ENCODE measurements at places on chromosomes 1 and 21.

DNA sequence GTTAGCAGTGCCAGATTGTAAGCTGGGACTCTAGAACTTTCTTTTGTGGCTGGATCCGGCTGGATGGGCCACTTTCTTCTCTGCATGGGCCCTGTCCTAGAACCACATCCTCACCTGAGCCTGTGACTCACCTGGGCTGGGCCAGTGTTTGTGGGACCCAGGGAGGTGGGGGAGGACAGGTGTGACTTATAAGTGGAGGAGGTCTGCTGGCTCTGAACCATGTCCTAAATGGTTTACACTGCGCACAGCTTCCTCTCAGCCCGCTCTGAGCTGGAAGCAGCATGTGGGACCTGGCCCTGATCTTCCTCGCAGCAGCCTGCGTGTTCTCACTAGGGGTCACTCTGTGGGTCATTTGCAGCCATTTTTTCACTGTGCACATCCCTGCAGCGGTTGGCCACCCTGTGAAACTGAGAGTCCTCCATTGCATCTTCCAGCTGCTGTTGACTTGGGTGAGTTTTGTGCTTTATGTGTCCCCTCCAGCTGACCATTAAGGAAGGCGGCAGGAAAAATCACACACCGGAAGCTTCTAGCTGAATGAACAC lies at the start of gene AADACL3:
Gene AADACL3 (plus strand): TSS at position 215 of the 542 bp plus-strand sequence. CDS start 67 bp downstream, at position 282.
- no peak for DNase-seq

DNA sequence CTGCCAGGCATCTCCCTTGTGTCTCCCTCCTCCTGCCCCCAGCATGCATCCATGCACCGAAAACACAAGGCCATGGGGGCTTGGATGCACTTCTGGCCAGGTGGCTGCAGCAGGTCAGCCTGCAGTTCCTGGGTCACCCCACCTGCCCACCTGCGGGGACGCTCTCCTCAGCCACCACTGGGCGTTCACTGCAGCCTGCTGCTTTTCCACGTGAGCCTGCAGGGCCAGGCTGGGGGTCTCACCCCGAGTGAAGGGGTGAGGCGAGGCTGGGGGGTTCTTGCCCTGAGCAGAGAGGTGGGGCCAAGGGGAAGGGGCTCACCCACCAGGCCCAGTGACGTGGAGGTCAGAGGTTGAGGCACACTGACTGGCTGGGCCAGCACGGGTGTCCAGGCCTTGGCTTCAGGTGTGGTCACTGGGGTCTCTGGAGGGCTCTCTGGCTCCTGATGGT lies 64.6 kb downstream of the WNT9A start:
- no peak for DNase-seq

DNA sequence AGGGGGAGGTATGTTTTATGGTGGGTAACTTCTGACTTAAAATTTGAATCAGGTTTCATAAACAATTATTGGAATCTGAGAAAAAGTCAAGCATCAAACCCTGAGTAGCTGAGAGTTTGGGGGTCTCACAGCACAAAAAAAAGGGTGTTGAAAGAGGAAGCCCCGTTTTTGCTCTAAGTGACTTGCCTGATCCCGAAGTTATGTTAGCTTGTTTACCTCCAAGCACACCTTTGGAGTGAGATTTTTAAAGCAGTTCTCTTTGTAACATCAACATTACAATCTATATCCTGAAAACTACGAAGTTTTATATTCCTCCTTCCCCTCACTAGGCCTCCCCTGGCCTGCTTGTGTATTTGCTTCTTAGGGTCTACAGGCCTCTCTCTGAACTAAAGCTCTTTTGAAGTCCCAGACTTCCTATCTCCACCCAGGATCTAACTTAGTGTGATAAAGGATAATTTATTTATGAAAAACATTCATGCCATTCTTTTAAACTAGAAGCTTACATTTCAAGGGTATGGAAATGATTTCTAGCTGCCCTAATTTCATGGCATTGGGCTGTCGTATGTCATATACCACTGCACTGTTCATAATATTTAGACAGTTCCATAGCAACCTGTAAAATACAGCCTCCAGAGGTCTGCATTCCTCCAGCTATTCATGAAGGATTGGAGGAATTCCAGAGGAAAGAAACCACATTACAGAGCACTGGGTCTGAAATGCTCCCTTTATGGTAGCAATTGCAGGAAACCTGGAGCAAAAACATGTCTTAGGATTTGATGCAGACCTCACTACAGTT lies 36.1 kb upstream of the RGS1 start:
- DNase-seq: no peak

GRCh38 chr1:94552071-94552586 lies 10.6 kb upstream of the F3 start:
- DNase-seq: no peak

- no peak for DNase-seq
Measured at GRCh38 chr1:45348609-45348965, 8.3 kb upstream of the MUTYH start.

GRCh38 chr1:167542109-167543032 lies 11.2 kb downstream of the CREG1 start:
- no peak for DNase-seq

Data from head of caudate nucleus (tissue), 42 donors.